ENCODE measurements at places on chromosomes 13 and 19.

GRCh38 chr19:13029893-13030292, 34.6 kb downstream of the NFIX start:
- no peak for DNase-seq

DNA sequence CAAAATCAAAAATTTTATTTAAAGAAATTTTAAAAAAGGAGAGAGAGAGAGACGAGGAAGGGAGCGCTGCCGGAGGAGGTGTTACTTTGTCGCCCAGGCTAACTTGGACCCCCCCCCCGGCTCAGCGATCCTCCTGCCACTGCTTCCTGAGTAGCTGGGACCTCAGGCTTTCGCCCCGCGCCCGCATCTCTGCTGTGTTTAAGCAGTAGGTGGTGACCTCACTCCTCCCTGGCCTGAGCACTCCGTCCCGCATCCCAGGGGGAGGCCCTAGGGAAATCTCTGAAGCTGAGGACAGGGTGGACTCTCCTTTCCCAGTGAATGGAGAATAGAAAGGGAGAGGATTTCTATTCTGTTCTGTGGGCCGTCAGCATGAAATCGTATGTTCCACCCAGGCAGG, 485 bp upstream of the ZNF845 start:
- DNase-seq: no peak

DNA sequence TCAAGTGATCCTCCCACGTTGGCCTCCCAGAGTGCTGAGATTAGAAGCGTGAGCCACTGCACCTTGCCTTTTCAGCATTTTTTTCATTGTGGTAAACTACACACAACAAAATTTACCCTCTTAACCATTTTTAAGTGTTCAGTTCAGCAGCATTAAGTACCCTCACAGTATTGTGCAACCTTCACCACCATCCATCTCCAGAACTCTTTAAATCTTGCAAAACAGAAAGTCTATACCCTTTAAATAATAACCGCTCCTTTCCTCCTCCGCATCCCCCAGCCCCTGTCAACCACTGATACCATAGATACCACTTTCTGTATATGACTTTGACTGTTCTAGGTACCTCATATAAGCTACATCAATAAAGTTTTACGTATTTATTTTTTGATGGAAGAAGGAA, 20.8 kb upstream of the CASP14 start:
- no peak for DNase-seq

DNA sequence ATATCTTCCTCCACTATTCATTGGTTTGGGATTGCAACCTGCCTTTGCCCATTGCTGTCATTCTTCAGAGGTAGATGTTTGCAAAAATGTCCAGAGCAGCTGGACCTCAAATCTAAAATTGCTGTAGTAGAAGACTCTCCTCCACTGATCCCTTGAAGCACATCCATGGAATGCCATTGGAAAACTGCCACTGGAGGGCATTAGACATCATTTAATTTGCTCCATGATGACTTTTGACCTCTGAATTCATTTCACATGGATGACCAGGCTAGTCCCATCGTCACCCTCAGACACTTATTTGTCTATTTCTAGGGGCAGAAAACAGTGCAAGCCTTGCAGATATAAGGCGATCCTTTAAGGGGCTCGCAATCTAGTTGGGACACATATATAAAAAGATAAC, 33.9 kb upstream of the FLT1 start:
- DNase-seq: no peak

- no peak for DNase-seq
Observed at GRCh38 chr13:75055296-75055695, 426.7 kb downstream of the TBC1D4 start.

DNA sequence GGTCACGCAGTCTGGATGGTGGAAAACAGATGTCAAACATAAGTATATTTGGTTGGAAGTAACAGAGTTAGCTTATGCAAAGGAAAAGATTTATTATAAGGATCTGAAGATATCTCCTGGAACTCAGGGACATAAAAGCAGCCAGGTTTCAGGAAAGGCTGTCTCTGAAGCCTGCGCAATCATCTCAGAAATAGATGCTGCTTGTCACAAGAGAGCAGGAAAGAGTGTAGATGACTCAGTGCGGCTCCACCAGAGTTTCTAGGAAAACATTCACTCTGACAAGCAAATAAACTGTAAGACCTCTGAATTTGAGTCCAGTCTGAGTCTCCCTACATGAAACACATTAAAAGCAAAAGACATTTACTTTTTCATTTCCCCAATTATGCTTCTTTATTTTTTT, 220.4 kb upstream of the HTR2A start:
- DNase-seq: no peak

DNA sequence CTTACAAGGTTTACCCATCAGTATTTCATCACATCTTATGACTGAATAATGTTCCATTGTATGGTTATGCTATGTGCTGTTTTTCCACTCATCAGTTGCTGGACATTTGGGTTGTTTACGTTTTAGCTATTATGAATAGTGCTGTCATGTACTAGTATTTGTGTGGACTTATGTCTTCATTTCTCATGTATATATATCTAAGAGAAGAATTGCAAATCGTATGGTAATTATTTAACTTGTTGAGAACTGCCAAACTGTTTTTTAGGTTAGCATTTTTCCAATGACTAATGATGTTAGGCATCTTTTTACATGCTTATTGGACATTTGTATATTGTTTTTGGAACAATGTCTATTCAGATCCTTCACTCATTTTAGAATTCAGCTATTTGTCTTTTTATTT, 368.3 kb downstream of the LMO7 start:
- no peak for DNase-seq

DNA sequence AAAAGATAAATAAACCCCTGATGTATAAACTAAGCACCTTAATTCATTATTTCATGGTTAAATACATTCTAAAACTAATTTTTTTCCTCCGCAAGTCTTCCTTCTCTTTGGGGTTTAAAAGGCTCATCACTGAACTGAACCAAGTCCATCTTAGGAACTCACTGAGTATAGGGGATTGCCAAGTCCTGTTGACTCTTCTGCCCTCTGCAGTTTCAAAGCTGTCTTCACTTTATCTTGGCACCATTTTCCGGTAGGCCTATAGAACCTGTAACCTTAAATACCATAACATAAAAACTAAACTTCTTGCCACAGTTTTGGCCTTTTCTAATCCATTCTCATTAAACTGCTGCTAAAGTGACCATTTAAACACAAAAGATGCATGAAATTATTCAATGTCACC, 66.5 kb upstream of the USPL1 start:
- no peak for DNase-seq

GRCh38 chr19:10120538-10121189, 965 bp upstream of the EIF3G start:
- DNase-seq: no peak

- no peak for DNase-seq
Observed at GRCh38 chr13:94859278-94859691, 146.9 kb upstream of the SOX21 start.

- no peak for DNase-seq
Observed at GRCh38 chr13:31485651-31486051, 253.7 kb upstream of the RXFP2 start.

DNA sequence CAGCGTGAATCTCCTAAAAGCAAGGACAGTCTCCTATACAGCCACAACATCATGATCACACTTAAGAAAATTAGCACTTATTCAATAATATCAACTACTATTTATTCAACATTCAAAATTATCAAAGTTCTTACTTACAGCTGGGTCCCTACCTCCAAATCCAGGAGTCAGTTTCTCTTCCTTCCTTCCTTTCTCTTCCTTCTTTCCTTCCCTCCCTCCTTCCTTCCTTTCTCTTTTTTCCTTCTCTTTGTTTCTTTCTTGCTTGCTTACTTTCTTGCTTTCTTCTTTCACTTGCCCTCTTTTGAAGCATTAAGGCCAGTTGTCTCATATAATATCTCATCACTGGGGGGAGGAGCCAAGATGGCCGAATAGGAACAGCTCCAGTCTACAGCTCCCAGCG, 107.6 kb downstream of the DCT start:
- no peak for DNase-seq

DNA sequence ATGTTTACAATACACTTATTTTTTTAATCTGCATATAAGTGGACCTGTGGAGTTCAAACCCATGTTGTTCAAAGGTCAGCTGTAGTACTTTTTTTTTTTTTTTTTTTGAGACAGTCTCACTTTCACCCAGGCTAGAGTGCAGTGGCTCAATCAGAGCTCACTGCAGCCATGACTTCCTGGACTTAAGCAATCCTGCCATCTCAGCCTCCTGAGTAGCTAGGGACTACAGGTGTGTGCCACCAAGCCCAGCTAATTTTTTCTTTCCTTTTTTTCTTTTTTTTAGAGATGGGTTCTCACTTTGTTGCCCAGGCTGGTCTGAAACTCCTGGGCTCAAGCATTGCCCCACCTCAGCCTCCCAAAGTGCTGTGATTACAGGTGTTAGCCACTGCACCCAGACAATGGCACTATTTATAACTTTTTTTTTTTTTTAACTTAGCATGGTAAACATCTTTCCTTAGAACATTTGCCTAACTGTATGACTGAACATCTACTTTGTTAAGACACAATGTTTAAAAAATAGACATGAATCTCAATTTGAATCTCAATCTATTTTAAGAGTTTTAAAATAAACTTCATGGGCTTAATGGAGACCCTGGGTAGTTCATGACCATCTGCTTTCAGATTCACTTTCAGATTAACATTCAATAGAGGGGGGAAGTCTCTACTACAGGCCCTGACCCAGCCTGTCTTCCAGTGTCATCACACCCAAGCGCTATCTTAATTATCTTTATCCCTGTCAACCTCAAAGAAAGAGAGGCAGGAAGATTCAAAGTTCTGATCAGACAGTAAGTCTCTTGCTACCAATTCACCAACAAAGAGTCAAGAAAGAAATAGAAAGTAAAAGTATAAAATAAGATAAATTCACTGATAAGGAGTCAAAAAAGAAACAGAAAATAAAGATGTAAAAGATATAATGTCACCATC, 97.7 kb upstream of the DOCK9 start:
- no peak for DNase-seq

- DNase-seq: peak; percentile 100
Observed at GRCh38 chr19:44890366-44891015, 563 bp upstream of the TOMM40 start.

DNA sequence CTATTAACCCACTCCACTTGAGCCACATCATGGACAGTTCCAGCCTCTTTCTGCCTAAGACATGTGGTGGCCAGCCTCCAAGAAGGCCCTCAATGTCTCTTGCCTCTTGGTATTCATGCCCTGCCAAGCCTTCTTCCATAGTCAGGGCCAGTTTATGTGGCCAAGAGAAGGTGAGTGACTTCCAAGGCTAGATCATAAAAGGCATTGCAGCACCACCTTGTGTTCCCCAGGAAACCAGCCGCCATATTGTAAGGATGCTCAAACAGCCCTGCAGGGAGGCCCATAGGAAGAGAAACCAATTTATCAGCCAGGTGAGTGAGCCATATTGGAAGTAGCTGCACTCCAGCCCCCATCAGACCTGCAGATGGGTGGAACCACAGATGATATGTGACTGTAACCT, 12.3 kb upstream of the DNMT1 start:
- DNase-seq: no peak

- DNase-seq: no peak
Observed at GRCh38 chr19:42120276-42120980, 11.8 kb downstream of the POU2F2 start.

Measured in NCI-H1417 treated with DMSO at 0.1 percent for 48 hours (cell line).